SJSA1 (cell line): ENCODE measurements at places on chromosomes 11 and 22. TPM values are rescaled to one million over a fixed set of nuclear protein-coding genes. Genes with fewer than 3 reads are reported as not detected.
A peak's percentile ranks its signal among the peaks of the same experiment; 100 is the strongest.

Gene SLC22A25
- total RNA-seq = not detected in 2 replicates

Gene MISFA
- total RNA-seq = 0.32 and 0.91 TPM in 2 replicates

Gene OR52I1
- total RNA-seq = not detected in 2 replicates

DNA sequence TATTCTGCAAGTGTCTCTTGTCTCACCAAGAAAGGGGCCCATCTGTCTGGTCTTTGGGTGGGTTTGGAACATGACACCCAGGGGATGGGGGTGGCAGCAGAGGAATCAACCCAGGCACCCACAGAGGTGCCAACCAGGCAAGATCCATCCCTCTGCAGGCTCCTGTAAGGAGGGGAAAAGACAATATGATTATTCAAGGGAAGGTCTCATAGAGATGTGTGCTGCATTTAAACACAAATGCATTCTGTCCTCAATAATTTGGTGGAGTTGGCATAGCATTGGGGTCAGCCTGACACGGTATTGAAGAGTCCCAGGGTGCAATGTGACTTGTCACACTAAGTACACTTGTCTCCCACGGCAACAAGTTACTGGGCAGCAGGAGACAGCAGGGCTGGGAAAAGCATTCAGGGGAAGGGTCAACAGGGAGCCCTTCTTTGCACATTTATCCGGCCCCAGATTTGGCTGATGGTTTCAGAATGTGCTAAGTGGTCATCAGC, 33.1 kb upstream of the SPON1 start:
- no peaks in the 10 kb centered on the region; the same call in none of the 2 replicates for H3K27me3 ChIP-seq
- H3K4me1 ChIP-seq = 0 out of 2 replicates have a peak, but pooled peaks cover 3% of the 10 kb centered on the region
- no peak overlapping the region for H3K4me3 ChIP-seq
- H3K27ac ChIP-seq = no peak overlapping the region
- DNase-seq = no peak

DNA sequence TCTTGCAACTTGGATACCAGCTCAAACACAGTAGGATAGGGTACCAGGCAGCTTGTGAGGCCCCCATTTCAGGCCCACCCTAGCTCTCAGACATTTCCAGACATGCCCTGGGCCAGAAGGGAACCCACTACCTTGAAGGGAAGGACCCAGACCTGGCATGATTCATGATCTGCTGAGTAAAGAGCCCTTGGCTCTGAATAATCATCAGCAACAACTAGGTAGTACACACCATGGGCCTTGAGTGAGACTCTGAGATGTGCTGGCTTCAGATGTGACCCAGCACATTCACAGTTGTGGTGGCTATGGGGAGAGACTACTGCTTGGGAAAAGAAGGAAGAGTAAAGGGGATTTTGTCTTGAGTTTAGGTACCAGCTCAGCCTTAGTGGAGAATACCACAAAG, 23.6 kb downstream of the JRKL start:
- no peak overlapping the region for H3K27ac ChIP-seq
- no peaks in the 10 kb centered on the region for H3K4me1 ChIP-seq
- no peak overlapping the region for H3K4me3 ChIP-seq
- no peaks in the 10 kb centered on the region for H3K36me3 ChIP-seq
- no peaks in the 10 kb centered on the region for H3K27me3 ChIP-seq
- DNase-seq = no peak

DNA sequence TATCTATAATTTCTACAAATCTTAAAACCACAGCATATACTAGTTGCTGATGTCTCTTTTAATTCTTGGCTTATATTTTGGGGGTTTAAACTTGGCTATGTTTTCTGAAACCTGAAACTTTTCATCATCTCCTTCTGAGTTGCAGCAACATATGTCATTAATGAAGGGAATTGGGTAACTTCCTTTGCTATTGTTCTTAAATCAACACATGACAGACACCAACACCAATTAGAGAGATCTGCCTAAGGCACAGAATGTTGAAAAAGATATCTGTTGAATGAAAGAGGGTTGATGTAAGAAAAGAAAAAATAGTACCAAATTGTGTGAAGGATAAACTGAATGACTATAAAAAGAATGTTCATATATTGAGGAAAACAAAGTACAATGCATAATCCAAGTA, 10.3 kb upstream of the GAS2 start:
- H3K4me1 ChIP-seq = no peaks in the 10 kb centered on the region
- no peaks in the 10 kb centered on the region for H3K27me3 ChIP-seq
- H3K4me3 ChIP-seq = no peak overlapping the region
- no peak for DNase-seq

GRCh38 chr11:70421123-70421522, 22.8 kb downstream of the CTTN start:
- H3K36me3 ChIP-seq = peaks cover 100% of the 10 kb centered on the region
- no peak for DNase-seq
- peaks cover 14% of the 10 kb centered on the region for H3K4me1 ChIP-seq
- no peak overlapping the region for H3K27ac ChIP-seq
- H3K27me3 ChIP-seq = no peaks in the 10 kb centered on the region

DNA sequence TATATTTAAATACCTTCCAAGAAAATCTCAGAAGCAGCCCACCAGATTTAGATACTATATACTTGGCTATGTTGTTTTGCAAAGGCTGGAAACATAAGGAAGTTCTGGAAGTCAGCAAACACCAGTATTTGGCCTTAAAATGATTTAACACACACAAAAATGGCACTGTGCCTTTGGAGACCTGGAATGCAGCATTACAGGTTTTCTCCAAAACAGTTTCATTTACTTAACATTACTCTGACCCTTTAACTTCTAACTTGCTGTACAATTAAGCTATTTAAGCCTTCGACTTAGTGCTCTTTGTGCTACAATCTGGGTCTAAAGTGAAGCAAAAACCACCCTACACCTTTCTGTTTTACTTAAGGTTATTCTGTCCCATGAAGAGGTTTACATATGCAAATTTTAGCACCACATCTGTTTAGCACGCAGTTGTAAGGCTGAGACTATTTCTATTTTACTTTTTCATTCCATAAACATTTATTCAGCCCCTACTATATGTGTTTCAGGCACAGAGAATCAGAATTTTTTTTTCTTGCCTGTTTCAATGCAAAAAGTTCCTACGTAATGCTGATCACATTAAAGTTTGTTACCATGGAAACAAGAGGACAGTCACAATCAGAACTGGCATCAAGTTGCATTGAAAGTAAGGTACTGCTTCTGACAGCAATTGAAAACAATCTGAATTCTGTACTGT, 70.3 kb downstream of the MAML2 start:
- no peaks in the 10 kb centered on the region for H3K36me3 ChIP-seq
- no peak for DNase-seq
- H3K4me1 ChIP-seq = no peaks in the 10 kb centered on the region
- no peaks in the 10 kb centered on the region for H3K27me3 ChIP-seq
- no peak overlapping the region for H3K27ac ChIP-seq

- H3K4me1 ChIP-seq = no peaks in the 10 kb centered on the region
- no peaks in the 10 kb centered on the region for H3K36me3 ChIP-seq
- no peaks in the 10 kb centered on the region for H3K27me3 ChIP-seq
- no peak overlapping the region for H3K4me3 ChIP-seq
These were observed 58.7 kb upstream of the FAM181B start for GRCh38 chr11:82792319-82792718.

GRCh38 chr11:74318241-74318932, 6.9 kb upstream of the P4HA3 start:
- H3K4me3 ChIP-seq = no peak overlapping the region
- no peaks in the 10 kb centered on the region for H3K36me3 ChIP-seq
- peak; percentile 2 for DNase-seq
- peaks cover 12% of the 10 kb centered on the region for H3K4me1 ChIP-seq

- H3K27ac ChIP-seq = no peak overlapping the region
- H3K4me3 ChIP-seq = no peak overlapping the region
- H3K36me3 ChIP-seq = no peaks in the 10 kb centered on the region
- DNase-seq = no peak
- H3K27me3 ChIP-seq = no peaks in the 10 kb centered on the region
- no peaks in the 10 kb centered on the region for H3K4me1 ChIP-seq
These were observed 103.3 kb downstream of the PDE3B start for GRCh38 chr11:14746857-14747395.

DNA sequence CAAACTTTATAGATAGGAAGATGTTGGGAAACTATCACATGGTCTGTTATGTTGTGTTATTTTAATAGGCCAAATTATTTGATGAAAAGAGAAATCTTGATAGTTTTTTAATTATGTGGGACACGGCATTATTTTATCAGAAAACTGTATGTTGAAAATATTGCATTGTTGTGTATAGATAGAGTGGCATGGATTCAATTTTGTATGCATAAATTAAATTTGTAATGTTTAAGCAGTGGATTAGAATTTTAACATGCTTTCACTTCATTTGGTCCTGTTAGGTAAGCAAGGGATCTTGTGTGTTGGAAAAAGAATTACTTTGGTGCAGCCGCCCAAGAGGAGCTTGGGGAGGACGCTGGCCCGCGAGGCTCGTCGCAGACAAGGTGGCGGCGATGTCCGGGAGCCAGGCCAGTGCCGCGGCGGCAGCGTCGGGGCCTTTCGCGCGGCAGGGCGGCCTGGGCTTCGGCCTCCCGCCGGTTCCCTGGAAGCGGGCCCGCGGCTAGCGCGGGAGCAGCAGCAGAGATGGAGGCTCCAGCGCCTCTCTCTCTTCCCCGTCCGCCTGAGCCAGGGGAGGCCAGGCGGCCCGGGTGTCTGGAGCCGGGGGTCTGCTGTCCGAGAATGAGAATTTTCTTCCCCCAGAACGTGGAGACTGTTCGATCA, 82.7 kb downstream of the GGT1 start:
- no peaks in the 10 kb centered on the region for H3K27me3 ChIP-seq
- no peak overlapping the region for H3K27ac ChIP-seq
- no peaks in the 10 kb centered on the region for H3K36me3 ChIP-seq
- H3K4me3 ChIP-seq = no peak overlapping the region

- no peaks in the 10 kb centered on the region for H3K36me3 ChIP-seq
- no peak overlapping the region for H3K4me3 ChIP-seq
- no peak for DNase-seq
- H3K4me1 ChIP-seq = no peaks in the 10 kb centered on the region
These were observed 58.2 kb downstream of the ZNF280B start for GRCh38 chr22:22450343-22450839.

GRCh38 chr11:77207019-77207485, 79.0 kb downstream of the MYO7A start:
- H3K27me3 ChIP-seq = no peaks in the 10 kb centered on the region
- DNase-seq = peak; percentile 16
- H3K4me1 ChIP-seq = no peaks in the 10 kb centered on the region
- no peak overlapping the region for H3K27ac ChIP-seq
- no peak overlapping the region for H3K4me3 ChIP-seq

- no peaks in the 10 kb centered on the region for H3K27me3 ChIP-seq
- peaks cover 41% of the 10 kb centered on the region for H3K4me1 ChIP-seq
- DNase-seq = no peak
- peaks cover 17% of the 10 kb centered on the region for H3K36me3 ChIP-seq
These were observed 2.2 kb downstream of the DTX4 start for GRCh38 chr11:59173964-59174663.

DNA sequence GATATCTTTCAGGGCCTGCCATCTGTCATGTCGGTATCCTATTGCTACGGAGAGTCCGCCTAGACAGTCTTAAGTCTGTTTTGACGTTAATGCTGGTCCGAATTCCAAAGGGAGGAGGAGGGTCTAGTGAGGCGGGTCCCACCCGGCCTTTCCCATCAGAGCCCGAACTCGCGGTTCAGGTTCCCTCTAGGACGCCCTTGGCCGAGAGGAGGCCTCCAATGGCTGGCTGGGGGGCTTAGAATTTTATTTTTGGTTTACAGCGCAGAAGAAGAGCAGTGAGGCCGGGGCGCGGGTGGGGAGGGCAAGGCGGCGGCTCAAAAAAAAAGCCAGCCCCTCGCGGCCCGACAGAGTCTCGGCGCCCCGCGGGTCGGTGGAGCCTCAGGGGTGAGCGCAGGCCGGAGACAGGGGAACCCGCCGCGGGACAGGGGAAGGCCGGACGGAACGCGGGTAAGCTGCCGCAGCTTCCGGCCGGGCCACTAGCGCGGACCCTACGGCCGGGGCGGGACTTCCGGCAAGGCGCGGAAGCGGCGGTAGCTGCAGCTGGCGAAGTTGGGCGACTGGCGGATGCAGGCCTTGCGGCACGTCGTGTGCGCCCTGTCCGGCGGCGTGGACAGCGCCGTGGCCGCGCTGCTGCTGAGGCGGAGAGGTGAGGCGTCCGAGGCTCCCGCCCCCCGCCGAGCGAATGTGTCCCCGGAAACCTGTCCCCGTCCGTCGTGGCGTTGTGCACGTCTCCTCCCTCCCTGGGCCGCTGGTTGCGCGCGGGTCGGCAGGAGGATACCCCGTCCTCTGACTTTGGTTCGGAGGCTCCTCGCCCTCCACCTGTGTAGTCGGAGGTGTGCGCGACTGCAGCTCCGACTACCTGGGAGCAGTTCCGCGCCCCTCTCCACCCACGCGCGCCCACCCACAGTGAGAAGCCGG, at the start of gene TRMU:
TSS of gene TRMU (plus strand) at position 514 of the 918 bp plus-strand sequence. CDS start at position 565, 51 bp downstream.
- peak within 1 kb of the TSS; percentile 84 for H3K4me3 ChIP-seq
- peaks cover 7% of the 10 kb centered on the region for H3K4me1 ChIP-seq
- peak; percentile 80 for DNase-seq
- peaks cover 81% of the 10 kb centered on the region for H3K36me3 ChIP-seq
- H3K27me3 ChIP-seq = no peaks in the 10 kb centered on the region
- H3K27ac ChIP-seq = peak within 1 kb of the TSS; percentile 52

- peaks cover 64% of the 10 kb centered on the region for H3K4me1 ChIP-seq
- no peak overlapping the region for H3K4me3 ChIP-seq
- DNase-seq = no peak
- H3K27me3 ChIP-seq = no peaks in the 10 kb centered on the region
- peaks cover 58% of the 10 kb centered on the region for H3K36me3 ChIP-seq
- H3K27ac ChIP-seq = no peak overlapping the region
These were observed 9.1 kb downstream of the MRGPRF start for GRCh38 chr11:69003866-69004367.

DNA sequence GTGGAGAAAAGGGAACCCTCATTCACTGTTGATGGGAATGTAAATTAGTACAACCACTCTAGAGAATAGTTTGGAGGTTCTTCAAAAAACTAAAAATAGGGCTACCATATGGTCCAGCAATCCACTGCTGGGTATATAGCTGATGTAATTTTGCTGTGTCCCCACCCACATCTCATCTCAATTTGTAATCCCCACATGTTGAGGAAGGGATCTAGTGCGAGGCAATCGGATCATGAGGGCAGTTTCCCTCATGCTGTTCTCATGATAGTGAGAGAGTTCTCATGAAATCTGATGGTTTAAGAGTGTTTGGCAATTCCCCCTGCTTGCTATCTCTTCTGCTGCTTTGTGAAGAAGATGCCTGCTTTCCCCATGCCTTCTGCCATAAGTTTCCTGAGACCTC, 17.1 kb upstream of the OR52M1 start:
- no peak overlapping the region for H3K4me3 ChIP-seq
- no peaks in the 10 kb centered on the region for H3K36me3 ChIP-seq
- no peaks in the 10 kb centered on the region for H3K4me1 ChIP-seq
- peaks cover 13% of the 10 kb centered on the region for H3K27me3 ChIP-seq

DNA sequence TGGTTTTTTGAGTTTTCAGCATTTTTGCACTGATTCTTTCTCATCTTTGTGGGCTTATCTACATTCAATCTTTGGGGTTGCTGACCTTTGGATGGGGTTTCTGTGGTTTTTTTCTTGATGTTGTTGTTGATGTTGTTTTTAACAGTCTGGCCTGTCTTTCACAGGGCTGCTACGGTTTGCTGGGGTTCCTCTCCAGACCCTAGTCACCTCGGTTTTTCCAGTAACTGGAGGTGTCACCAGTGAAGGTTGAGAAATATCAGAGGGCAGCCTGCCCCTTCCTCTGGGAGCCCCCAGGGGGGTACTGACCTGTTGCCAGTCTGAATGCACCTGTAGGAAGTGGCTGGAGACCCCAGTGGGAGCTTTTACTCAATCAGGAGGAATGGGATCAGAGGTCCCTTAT, 365.4 kb downstream of the JRKL start:
- H3K4me1 ChIP-seq = no peaks in the 10 kb centered on the region
- no peak overlapping the region for H3K4me3 ChIP-seq
- no peaks in the 10 kb centered on the region for H3K27me3 ChIP-seq
- H3K27ac ChIP-seq = no peak overlapping the region
- no peaks in the 10 kb centered on the region for H3K36me3 ChIP-seq
- no peak for DNase-seq
